ENCODE measurements at places on chromosomes 1 and 21.
A peak's percentile ranks its signal among the peaks of the same experiment; 100 is the strongest.

GRCh38 chr21:43995521-43996105, 16.5 kb upstream of the TRAPPC10 start:
- DNase-seq: no peak

DNA sequence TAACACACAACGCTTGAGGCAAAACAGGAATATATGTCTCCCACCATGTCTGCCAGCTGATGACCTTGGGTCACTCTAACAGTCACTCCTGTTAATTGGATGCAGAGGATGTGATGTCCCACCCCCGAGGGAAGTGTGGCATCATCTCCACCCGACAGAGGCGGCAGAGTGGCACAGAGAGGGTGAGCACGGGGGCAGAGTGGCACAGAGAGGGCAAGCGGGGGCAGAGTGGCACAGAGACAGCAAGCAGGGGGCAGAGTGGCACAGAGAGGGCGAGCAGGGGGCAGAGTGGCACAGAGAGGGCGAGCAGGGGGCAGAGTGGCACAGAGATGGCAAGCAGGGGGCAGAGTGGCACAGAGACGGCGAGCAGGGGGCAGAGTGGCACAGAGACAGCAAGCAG, 44.3 kb downstream of the DISP3 start:
- no peak for DNase-seq

DNA sequence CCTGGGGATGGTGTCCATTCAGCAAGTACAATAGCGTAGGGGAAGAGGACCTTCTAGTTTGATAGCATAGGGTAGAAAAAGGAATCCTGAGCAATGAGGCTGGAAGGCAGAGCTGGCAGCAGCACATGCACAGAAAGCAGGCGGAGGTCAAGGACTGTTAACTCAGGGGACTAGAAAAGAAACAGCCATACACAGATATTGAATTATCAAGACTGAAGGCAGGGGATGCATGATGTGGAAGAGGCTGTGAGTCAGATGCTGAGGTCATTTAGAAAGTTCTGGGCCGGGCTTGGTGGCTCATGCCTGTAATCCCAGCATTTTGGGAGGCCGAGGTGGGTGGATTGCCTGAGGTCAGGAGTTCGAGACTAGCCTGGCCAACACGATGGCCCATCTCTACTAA, 65.6 kb downstream of the OPTC start:
- no peak for DNase-seq

GRCh38 chr1:247387565-247387964, 28.4 kb upstream of the NLRP3 start:
- DNase-seq: no peak

DNA sequence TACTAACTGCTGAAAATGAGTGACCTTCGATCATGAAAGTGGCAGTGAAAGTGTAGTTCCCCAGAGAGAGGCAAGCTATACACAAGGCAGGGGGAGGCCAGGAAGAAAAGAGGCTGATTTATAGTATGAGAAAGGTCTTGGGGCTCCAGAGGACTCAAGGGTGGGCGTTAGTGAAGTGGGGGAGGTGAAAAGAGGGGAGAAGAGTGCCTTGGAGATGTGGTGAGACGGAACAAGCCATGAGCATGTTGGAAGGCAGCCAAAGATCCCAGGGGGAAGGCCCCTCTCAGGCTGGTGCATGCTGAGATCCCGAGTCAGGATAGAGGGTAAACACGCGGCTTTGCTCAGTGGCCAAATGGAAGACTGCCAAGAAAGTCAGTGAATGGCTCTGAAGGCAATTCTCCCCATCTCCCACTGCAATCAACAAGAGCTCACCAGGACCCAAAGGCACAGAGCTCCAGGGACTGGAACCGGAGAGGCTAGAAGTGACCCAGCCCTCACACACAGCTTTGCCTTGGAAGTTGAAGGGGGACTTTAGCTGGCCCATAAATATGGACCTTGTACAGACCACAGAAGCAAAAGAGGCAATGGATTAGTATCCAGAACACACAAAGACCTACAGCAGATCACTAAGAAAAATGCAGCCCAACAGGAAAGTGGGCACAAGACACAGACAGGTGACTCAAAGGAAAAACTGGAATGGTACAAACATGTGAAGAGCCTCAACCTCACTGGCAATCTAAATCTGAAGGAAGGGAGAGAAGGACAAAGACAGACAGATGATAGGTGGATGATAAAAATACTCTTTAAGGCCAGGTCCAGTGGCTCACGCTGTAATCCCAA, 49.6 kb downstream of the HSF2BP start:
- no peak for DNase-seq

DNA sequence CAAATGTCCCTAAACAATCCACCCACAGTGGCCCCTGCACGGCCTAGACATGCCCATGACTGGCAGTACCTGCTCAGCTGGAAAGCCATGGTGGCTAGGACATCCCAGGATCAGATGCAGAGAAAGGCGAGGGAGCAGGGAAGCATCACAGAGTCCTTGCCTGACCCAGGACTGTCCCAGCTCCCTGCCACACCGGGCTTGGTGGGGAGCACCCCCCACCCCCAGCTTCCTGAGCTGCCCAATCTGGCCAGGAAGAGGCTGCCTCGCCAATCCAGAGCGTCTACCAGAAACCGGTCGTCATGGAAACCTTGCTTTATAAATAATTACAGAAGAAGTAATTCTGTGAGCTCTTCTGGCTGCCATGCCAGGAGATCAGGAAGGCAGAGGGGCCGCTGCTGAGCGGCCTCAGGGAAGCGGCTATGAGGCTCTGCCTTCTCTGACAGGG, 34.8 kb downstream of the ACOT7 start:
- peak; percentile 63 for DNase-seq

GRCh38 chr1:243471754-243472745, 216.2 kb downstream of the SDCCAG8 start:
- DNase-seq: no peak

- DNase-seq: no peak
These were observed 89.4 kb downstream of the OMA1 start for GRCh38 chr1:58457023-58457635.

DNA sequence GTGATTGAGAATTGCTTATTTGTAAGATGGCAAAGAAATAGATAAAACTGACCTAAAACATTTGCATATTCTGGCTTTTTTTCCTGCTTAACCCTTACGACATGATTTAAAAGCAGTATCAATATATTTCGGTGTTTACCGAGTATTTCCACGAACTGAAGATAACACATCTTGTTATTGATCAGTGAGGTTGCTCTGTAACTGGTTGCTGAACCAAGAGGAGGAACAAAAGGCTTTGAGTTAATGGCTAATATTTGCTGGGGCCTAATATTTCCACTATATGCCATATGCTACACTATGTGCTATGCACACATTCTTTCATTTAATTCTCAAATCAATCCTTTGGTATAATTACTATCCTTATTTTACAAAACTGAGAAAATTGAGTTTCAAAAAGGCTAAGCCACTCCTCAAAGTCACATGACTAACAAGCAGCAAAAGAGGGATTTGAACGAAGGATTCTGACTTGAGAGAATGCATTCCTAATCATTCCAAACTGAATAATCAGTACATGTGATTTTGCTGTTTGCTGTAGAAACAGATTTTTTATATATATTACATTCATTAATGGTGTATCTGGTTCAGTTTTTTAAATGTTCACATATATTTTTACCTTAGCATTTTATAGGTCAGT, 346.0 kb downstream of the USP25 start:
- DNase-seq: no peak

DNA sequence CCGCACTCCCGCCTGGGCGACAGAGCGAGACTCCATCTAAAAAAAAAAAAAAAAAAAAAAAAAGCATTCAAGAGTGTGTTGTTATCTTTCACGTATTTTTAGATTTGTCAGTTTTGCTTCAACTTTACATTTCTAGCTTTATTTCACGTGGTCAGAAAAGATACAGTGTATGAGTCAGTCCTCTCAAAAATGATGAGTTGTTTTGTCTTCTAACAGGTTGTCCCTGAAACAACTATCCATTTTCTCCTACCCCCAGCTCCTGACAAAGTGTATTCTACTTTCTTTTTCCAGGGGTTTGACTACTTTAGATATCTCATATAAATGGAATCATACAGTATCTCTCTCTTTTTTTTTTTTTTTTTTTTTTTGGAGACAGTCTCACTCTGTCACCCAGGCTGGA, 5.5 kb upstream of the ZNF695 start:
- DNase-seq: no peak

DNA sequence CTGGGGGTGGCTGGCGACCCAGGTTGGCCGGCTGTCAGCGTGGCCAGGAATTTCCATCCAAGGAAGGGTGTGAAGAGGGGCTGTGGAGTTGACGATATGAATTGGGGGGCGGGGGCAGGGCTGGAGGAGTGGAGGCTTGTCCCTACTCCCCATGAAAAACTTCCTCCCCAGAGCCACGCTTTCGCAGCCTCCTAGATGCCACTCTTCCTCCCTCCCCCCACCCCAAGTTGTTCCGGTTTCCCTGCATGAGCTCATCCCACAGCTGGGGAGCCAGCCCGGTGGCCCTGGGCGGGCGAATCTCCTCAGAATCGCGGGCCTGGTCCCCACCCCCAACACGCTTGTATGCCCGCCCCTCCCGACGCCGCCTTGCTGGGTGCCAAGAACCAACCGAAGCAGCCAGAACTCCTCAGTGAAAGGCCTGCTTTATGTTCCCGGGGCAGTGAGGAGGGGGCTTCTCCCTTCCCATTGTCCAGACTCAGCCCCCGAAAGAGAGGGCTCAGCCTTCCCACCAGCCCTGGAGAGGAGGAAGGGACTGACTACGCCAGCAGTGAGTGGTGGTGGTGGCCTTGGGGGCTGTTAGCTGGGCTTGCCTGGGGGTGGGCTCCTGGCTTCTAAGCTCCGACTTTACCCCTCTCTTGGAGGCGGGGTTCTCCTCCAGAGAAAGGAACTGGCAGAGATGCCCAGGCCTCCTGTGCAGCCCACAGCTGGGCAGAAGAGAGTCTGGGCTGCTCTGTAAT, 1.8 kb upstream of the CSMD2 start:
- DNase-seq: no peak
